ENCODE measurements at places on chromosomes 13 and 19. TPM values are rescaled to one million over a fixed set of nuclear protein-coding genes. Genes with fewer than 3 reads are reported as not detected.

- no peak for DNase-seq
Measured at GRCh38 chr13:93462151-93462550, 235.5 kb downstream of the GPC6 start.

GRCh38 chr13:66691149-66691548 lies 539.0 kb downstream of the PCDH9 start:
- no peak for DNase-seq

GRCh38 chr13:73089213-73089612 lies 30.4 kb downstream of the KLF5 start:
- no peak for DNase-seq

DNA sequence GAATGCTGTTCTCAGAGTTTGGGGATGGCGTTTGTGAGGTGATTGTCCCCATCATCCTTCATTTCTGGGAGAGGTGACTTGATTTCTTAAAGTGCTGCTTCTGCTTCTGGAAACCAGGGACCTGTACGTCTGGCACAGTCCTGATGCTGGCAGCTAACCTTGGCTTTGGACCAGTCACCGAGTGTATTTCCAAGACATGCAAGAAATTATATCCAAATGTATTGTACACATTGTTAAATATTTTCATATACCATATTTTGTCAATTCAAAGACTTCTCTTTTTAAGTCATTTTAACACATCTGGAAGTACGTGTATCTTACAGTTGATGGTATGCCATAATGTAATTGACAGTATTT lies 97.4 kb downstream of the ARHGEF7 start:
- DNase-seq, result peak; percentile 17

FCER2 gene
- total RNA-seq, result not detected

KCTD15 gene
- 86.8 TPM for total RNA-seq

PVR gene
- total RNA-seq, result 31.4 TPM

DNA sequence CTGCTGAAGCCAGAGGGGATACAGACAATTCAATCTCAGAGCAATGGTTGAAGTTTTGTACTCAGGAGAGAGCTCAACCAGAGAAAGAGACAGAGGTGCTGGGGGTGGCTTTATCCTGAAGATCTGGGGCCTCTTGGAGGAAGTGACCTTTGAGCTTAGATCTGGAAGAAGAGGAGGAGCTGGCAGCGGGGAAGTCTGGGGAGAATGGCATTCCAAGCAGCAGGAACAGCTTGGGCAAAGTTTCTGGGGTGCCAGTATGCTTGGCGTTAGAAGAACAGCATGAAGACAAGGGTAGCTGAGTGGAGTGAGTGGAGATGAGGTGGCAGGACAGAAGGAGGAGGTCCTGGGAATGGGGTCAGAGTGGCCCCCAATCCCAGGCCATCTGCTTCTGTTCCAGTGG lies 11.3 kb downstream of the MAST3 start:
- DNase-seq, result no peak

GRCh38 chr13:86710013-86710412 lies 910.8 kb upstream of the SLITRK6 start:
- DNase-seq, result no peak

PTH2 gene
- total RNA-seq, result not detected

GRCh38 chr13:31767175-31767900 lies 28.0 kb downstream of the RXFP2 start:
- DNase-seq, result no peak

FPR2 gene
- total RNA-seq, result not detected

DNA sequence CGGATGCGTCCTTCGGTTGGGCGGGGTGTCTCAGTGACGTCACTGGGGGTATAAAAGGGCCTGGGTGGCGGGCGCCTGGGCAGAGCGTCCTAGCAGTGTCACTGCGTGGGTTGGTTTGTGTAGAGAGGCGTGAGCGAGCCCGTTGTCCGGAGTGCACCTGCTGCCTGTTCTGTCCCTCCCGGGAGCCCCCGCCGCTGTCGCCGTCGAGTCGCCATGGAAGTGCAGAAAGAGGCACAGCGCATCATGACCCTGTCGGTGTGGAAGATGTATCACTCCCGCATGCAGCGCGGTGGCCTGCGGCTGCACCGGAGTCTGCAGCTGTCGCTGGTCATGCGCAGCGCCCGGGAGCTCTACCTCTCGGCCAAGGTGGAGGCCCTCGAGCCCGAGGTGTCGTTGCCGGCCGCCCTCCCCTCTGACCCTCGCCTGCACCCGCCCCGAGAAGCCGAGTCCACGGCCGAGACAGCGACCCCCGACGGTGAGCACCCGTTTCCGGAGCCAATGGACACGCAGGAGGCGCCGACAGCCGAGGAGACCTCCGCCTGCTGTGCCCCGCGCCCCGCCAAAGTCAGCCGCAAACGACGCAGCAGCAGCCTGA lies 2.9 kb downstream of the IER2 start:
- peak; percentile 98 for DNase-seq

DNA sequence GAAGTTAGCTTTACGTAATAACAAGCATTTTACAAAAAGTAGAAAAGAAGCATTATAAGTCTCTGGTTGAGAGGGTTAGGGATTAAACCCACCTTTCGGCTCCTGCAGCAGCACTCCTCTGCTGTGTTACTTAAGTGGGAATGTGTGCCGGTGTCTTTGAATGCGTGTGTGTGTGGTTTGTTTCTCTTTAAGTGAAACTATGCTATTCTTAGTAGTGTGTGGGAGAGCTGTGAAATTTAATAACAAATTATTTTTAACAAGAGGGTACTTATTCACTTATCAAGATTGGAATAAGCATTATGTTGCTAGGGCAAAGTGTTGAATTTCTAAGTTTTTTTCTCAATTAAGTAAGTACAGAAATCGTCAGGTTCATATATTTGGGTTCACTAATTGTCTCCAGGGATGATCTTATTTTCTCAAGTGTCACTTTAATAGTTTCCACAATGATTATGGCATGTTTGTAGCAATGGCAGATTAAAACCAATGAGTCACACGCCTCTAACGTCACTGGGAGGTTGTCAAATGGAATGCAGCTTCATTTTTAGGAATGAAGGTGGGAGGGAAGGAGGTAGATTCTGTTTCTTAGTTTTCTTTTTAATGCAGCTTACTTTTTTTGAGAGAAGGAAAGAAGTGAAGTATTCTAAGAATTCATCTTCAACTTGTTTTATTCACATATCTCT lies 151.3 kb downstream of the LMO7 start:
- no peak for DNase-seq

SLC39A3 gene
- total RNA-seq, result 36.5 TPM

GRCh38 chr19:33859016-33859415 lies 62.3 kb downstream of the KCTD15 start:
- DNase-seq, result peak; percentile 66

DCLK1 gene
- total RNA-seq, result 7.8 TPM

- DNase-seq, result no peak
Measured at GRCh38 chr19:48218997-48219396, 36.7 kb downstream of the CARD8 start.

DNA sequence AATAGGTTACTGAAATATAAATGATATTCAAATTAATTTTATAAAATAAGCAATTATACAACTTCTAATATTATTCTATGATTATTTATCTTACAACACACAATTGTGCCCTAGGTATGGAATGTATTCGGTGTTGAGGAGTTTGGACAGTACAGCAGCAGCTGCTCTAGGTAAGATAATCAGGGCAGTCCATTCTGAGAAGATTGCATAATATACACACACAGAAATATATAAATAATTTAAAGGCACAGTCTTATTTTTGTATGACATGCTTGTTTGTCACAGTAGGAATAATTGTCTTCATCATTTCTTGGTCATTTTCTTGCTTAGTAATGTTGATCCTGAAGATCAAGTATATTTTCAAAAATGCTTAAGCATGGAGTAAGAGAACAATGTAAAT lies 849.4 kb upstream of the MIR17HG start:
- DNase-seq, result no peak
